ENCODE measurements at places on chromosomes 4 and X.

DNA sequence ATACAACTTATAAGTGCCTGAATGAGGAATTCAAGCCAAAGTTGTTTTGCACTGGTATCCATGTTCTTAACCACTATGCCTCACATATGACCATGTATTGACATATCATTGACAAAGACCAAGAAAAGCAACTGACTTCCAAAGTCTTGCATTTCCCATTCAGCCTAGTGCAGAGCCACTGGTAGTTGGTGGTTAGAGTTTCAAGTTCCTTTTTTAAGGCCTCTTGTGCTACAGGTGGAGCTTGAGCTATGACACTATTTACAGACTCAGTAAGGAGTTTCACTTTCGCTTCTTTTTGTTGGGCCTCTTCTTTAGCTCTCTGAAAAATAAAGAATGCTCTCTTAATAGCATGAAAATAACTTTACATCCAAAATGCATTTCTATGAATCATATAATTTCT is 763.0 kb downstream of the DMD start:
- DNase-seq = no peak

DNA sequence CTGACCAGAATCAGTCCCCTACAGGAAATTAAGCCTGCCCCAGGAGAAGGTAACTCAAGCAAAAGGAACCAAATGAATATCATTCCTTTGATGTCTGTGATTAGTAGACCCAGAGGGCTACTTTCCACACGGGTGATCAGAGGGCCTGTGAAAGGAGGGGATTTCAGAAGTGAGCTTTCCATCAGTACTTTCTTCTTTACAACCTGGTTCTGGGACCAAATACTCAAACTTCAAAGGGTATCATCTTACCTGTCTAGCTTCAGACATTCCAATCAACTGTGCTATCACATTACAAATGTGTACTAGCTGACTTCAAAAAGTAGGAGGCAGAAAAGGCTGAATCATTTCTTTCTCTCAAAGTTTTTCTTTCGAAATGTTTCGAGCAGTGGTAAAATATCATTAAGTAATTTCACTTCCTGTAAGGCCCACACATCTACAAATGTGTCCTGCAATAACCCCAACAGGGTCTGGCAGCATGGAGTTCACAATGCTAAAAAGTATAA is 23.9 kb downstream of the ACSL4 start:
- no peak for DNase-seq

DNA sequence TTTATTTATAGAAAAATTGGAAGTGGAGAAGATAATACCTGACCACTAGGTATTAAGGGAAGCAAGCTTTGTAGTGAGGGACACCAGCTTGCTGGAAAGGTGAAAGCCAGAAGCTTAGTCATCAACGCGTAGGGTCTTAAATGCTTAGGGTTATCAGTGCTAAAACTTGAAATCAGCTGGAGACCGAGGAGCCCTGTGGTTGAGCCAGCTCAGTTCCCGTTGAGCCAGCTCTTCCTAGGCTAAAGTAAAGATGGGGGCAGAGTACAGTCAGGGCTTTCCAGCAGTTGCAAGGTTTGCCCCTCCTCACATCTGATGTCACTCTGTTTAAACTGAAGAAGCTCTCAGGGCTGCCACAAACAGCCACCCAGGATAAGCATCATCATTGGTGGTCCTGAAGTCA is 240.7 kb downstream of the DCLK2 start:
- DNase-seq = no peak

DNA sequence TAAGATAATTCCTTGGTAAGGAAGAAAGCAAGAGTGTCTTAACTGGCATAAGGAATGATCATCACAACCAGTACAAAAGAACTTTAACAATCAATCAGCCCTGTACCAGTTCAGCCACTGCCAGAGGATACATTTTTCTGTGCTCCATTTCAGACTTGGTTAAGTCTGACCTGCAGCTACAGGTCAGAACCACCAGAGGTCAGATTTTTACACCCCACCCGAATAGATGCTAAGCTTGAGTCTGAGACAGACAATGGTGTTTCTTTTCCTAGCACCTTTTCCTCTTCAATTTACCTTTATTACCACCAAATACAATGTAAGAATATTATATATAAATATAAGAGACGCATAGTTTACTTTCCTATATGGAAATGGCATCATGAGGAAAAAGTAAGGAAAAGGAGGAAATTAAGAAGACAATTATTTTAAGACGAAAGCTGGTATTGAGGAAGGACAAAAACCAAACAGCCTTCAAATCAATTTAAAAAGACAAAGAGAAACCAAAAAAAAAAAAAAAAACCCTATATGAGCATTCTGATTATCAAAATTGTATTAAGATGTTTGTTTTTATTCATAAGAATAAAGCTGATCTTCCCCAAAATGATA is 215.3 kb upstream of the TTC29 start:
- no peak for DNase-seq

DNA sequence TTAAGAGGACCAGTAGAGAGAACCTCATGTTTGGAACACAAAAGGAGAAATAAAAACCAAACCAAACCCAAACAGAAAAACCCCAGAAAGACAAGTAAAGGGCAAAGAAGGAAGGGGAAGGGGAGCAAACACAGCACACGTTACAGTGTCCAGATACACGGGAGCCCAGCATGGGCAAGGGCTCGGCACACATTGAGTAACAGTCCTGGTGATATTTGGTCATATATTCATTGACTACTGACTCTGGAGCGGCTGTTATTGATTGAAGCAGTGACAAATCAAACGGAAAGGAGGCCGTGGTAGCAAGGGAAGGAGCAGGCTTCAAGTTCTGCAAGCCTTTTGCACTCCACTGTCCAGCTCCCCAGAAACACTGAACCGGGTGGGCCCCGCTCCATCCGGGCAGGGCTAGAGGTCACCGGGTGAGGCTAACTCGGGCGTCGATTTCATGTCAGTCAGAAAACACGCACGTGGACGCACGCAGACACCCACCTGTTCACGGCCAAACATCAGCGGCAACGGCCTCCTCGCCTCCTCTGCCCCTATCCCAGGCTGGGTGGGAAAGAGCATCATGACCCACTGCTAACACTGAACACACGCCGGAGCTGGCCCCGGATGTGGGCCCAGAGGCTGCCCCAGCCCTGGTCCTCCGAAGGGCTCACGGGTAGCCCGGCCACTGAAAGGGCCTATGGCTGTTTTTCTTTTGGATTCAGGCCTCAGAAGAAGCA is 3.7 kb upstream of the IRAK1 start:
- DNase-seq = no peak

- DNase-seq = no peak
Measured at GRCh38 chr4:109826719-109827118, 1.1 kb upstream of the RRH start.

GRCh38 chr4:52998413-52998812 is 136.3 kb downstream of the RASL11B start:
- DNase-seq = no peak

DNA sequence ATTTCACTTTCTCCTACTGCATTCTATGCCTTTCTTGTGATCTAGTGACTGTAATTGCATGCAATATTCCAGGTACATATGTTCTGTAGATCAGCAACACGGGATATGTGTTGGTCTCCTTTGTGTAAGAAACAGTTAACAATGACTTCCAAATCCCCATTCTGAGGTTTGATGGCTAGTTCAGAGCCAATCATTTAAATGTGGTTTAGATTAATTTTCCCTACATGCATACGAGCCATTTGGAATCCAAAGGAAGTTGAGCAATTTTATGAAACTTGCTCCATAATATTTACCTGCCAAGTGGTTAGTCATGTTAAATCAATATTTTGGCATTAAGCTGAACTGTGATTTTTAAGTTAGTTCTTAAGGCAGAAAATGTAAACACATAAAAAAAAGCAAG is 172.8 kb upstream of the DCAF12L2 start:
- no peak for DNase-seq

- no peak for DNase-seq
Measured at GRCh38 chr4:52059372-52059771, 8.3 kb downstream of the SPATA18 start.

GRCh38 chr4:7824218-7824617 is 115.4 kb downstream of the AFAP1 start:
- DNase-seq = no peak

DNA sequence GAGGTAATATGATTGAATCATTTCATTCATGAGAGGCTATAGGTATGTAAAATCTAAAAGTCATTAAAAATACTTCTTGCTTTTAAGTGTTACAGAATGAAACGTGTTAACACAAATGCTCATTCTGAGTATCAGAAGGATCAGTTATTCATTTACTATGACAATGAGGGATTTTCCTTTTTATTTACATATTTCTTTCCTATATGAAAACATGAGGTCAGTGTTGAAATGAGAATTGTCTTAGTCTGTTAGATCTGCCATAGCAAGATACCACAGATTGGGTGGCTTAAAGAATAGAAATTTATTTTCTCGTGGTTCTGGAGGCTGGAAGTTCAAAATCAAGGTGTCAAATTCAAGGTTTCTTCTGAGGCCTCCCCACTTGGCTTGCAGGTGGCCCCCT is 181.2 kb downstream of the ARHGAP10 start:
- DNase-seq = no peak

DNA sequence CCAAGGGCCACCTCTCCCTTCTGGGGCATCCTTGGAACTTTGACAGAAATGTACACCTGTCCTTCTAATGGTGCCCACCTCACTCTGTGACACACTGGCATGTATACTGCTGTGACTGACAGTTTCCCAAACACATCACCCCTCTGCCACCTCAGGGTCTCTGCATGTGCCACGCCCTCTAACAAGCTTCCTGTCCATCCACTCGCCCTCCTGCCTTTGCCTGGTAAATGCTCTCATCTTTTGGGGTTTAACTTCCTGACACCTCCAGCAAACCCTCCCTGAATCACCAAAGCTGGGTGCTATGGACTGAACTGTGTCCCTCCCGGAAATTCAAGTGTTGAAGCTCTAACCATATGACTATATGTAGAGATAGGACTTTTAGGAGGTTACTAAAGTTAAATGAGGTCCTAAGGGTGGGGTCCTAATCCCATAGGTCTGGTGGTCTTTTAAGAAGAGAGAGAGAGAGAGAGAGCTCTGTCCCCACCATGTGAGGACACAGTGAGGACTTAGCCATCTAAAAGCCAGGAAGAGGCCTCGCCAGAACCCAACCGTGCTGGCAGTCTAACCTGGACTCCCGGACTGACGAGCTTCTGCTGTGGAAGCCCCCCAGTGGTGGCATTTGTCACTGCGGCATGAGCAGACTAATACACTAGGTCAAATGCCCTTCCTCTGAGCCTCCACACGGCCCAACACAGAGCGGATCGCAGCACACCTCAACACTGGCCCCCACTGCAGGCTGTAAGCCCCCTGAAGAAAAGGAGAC is 95.6 kb downstream of the AFAP1 start:
- no peak for DNase-seq

DNA sequence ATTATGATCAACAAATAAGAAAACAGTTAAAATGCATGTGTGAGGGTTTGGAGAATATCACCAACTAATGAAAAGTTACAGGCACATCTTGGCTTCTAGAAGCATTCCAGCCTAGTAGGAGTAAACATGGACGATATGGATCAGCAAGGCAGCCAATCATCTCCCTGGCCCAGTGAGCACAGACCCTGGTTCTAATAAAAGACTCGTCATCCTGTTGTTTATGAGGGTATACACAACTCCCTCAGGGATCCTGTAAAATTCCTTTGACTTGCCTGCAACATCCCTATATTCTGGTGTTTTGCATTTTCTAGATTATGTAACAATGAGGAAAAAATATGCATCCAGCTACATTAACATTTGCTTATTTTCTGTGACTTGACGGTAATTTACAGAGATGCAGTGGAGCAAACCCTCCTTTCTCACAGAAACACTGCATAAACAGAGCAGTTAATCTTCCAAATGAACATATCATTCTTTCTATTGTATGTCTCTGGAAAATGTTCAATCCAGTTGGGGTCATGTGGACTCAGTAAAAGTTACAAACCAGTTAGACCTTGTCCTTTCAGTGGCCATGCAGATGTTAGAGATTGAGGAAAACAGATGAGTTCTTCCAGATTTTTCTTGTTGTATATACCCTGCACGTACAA is 88.9 kb upstream of the NDP start:
- no peak for DNase-seq

DNA sequence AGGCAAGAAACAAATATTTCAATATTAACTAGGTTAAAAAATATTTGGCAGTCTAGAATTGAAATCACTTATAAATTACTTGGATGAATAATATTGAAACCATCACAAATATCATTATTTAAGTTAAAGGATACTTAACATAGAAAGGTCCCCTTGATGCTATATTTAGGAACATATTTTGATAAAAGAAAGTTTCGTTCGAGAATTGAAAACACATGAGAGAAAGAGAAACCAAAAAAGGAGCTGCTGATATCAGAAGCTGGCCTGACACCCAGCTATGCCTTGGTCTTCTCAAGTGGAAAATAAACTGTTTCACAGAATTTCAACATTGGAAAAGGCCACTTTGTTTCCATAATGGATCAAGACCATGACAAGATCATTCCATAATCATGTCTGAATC is 762.4 kb downstream of the DMD start:
- DNase-seq = no peak

- DNase-seq = no peak
Measured at GRCh38 chr4:61938250-61938846, 738.2 kb downstream of the ADGRL3 start.

DNA sequence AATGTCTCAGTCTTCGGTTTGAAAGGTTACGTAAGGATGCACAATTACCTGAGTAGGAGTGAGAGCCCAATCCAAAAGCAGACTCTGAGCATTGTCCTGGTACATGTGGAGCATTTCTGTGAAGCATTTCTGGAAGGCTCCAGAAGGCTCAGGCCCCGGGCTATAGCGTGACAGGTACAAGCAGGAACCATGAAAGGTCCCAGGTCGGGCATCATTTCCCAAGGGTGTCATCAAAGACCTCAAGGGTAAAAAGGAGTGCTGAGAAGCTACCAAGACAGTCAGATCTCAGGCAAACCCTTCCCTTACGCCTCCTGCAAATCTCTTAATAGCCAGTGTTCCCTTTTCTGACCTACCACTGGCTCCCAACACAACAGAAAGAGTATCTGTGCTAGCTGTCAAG is 30.8 kb downstream of the GPC4 start:
- no peak for DNase-seq

DNA sequence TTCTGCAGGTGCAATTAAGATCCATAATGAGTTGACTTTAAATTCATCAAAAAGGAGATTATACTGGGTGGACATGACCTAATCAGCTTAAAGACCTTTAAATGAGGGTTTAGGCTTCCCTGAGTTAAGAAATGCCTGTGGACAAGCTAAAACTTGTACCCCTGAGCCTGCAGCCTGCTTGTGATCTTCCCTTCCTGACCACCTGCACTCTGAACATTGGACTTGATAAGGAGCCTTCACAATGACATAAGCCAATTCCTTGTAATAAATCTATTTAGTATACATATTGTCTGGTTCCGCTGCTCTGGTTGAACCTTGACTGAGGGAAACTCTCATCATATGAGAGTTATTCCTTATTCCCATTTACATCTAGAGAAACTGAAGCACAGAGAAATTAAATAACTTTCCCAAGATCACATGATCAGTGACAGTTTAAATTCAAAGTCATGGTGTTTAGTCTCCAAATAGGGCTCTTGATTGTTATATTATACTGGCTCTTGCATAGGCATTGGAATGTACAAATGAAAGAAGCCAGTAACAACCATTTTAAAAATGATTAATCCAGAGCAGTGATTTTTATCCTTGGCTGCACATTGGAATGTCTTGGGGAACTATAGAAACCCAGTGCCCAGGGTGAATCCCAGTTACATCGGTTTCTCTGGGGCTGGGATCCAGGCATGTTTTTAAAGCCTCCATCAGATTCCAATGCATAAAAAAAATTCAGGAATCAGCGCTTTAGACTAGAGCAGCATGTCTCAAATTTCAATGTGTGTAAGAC is 136.1 kb downstream of the MSL3 start:
- DNase-seq = no peak

All from mesothelial cell of epicardium (in vitro differentiated cells).